ENCODE measurements at places on chromosomes 12 and 14.
A peak's percentile ranks its signal among the peaks of the same experiment; 100 is the strongest.

DNA sequence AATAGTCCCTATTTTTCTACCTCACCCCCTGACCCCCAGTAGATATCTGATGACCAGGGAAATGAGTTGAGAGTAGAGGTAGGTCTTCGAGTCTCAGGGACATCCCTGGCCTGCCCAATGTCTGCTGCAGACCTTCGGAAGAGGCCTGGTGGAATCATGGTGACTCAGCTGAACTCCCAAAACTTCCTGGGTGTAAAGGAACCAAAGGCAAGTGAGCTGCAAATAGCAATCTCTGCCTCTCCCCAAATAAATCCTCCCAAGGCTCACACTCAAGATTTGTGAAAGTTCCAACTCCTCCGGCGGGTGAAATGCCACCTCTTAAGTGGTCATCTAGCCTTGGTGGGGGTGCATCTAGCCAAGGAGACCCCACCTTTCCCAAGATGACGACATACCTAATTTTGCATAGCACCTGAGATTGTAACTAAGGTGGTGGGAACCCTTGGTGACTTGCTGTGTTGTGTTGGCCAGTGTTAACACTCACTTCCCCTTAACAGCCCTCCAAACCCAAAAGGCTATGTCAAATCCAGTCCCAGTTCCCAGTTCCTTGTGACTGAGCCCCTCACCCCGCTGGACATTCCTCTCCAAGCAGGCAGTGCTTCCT is 6.3 kb downstream of the ZFP36L1 start:
- no peak for DNase-seq

GRCh38 chr12:91874086-91874865 is 271.4 kb downstream of the BTG1 start:
- no peak for DNase-seq

DNA sequence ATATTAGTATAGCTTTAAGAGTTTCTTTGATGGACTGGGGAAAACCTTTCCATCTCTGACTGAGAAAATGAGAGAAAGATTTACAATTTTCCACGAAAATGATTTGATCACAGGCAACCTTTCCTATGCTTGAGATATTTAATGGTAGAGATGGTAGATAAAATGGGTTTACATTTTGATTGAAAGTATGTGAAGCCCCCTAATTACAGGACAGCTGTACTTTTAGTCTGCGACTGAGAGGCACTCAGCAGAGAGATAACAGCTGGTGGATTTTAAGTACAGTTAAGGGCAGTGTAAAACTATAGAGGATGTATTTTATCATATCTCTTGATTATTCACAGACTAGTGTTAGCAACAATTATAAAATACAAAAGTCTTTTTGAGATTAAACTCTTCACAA is 40.7 kb downstream of the C12orf50 start:
- no peak for DNase-seq

- no peak for DNase-seq
Observed at GRCh38 chr12:124344022-124344421, 49.1 kb downstream of the RFLNA start.

- DNase-seq: no peak
Observed at GRCh38 chr14:57686304-57686703, 179.6 kb downstream of the SLC35F4 start.

- DNase-seq: no peak
Observed at GRCh38 chr12:30830751-30831150, 76.0 kb upstream of the CAPRIN2 start.

GRCh38 chr12:57329219-57329618 is 78.2 kb upstream of the STAC3 start:
- no peak for DNase-seq

- DNase-seq: no peak
Observed at GRCh38 chr12:64781280-64782190, 22.3 kb upstream of the GNS start.

GRCh38 chr14:52825085-52825484 is 33.7 kb upstream of the GNPNAT1 start:
- no peak for DNase-seq

GRCh38 chr12:8629486-8630033 is 16.9 kb upstream of the AICDA start:
- DNase-seq: peak; percentile 59

- no peak for DNase-seq
Observed at GRCh38 chr14:33120966-33121365, 182.3 kb downstream of the NPAS3 start.

DNA sequence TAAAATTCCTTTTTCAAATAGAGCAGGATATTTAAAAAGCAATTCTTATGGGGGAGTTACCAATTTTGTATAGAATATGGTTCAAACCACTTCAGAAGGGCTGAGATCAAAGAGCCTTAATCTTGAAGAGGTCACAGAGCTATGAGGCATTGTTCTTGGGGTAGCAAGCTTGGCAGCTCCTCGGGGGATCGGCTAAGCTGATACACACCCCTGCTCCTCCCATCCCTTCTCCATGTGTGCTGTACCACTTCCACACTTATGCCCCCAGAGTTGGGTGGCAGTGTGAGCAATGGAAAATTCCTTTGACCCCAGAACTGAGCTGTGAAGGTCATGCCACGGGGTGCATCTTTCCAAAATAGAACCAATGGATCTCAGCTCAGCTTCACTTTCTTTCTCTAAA is 15.0 kb upstream of the TMEM30B start:
- DNase-seq: no peak

DNA sequence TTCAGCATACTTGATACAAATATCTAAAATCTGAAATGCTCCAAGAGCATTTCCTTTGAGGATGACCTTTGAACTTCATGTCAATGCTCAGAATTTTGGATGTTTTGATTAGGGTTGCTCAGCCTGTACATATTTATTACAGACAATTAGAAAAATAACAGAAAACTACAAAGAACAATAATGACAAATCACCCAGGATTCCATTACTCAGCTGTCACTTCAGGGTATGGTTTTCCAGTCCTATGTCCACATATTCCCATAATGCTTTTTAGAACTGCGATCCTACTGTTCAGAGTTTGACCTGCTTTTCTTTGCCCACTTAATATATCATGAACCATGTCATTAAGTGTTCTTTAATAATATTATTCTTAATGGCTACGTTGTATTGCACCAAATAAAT is 11.4 kb downstream of the DLGAP5 start:
- DNase-seq: no peak

DNA sequence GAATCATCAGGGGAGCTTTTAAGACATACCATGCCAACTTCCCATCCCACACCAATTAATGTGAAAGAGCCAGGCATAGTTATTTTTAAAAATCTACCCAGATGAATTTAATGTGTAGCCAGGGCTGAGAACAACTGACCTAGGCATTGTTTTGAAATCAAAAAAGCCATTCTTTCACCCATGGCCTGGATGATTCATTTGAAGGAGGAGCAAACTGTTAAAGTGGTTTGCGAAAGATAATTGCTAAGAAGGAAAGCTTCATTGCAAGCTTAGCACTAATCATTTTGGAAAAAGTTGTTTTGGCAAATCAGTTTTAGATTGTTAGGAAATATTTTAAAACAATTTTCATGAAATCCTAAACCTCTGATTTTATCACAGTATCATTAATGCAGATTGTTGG is 2.1 kb upstream of the GTSF1 start:
- peak; percentile 73 for DNase-seq

DNA sequence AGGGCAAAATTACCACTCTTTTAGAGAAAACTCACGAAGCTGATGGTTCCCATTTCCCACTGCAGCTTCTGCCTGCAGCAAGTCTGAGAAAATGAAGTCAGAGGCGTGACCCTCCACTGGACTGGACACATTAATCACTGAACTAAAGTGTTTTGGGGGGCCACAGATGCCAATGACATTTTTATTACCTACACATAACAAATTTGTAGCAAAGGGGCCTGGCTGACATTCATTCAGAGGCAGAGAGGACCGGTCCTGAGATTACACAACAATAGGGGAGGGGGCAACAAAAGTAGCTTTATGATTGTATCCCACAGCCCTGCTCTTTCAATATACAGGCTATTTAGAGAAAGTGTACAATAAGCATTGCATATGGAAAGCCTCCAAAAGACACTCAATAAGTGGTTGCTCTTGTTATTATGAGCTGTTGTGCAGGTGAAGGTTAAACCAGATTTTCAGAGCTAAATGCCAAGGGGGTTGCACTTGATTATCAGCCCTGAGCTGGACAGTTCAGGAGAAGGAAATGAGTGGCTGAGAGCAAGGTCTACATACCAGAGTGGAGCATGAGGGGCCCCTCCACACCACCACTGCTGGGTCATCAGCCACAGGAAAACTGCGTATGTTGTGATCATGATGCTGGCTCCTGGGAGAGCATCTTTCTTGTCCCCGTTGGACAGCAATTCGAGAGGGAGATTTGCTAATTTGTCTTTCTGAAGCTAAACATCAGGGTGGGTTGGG is 41.5 kb upstream of the CCDC60 start:
- DNase-seq: no peak

DNA sequence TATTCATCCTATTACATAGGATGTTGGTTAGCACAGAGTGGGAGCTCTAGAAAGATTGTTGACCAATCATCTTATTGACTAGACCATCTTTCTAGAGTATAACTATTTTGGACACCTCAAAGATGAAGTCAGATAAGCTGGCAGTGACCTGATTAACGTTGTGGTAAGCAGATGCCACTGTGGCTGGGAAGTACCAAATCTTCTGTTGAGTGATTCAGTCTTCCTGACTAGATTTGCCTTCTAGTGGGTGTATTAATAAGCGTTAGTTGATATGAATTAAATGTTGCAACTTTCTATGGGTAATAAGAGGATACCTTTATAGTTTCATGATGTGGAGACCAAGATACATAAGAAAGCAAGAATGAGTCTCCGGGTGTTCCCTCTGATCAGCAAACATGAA is 51.2 kb upstream of the HELB start:
- no peak for DNase-seq

DNA sequence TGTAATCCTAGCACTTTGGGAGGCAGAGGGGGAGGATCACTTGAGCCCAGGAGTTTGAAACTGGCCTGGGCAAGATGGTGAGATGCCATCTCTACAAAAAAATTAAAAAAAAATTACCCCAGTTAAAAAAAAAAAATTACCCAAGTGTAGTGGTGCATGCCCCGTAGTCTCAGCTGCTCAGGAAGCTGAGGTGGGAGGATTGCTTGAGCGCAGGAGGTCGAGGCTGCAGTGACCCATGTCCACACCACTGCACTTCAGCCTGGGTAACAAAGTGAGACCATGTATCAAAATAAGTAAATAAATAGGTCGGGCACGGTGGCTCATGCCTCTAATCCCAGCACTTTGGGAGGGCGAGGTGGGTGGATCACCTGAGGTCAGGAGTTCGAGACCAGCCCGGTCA is 128.8 kb downstream of the VRK1 start:
- no peak for DNase-seq

- DNase-seq: no peak
Observed at GRCh38 chr12:130489293-130489692, 151.6 kb downstream of the PIWIL1 start.

GRCh38 chr14:56216626-56217379 is 98.6 kb downstream of the PELI2 start:
- no peak for DNase-seq

- peak; percentile 69 for DNase-seq
Observed at GRCh38 chr14:95774265-95775160, 60.6 kb upstream of the TCL1A start.

DNA sequence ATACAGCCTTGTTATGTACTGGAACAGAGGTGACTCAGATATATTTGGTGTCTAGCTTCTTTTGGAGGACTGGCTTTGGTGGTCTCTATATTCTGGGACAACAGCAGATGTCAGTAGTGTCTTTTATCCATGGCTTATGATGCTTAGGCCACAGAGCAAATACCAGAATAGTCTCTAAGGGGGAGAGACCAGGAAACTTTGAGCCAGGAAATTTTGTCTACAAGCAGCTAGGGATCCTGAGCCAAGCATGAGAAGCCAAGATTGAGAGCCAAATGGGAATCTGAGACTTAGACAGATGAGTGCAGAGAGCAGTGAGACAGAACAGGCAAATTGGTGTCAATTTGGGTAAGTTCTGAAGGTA is 28.4 kb upstream of the PTPRR start:
- no peak for DNase-seq

DNA sequence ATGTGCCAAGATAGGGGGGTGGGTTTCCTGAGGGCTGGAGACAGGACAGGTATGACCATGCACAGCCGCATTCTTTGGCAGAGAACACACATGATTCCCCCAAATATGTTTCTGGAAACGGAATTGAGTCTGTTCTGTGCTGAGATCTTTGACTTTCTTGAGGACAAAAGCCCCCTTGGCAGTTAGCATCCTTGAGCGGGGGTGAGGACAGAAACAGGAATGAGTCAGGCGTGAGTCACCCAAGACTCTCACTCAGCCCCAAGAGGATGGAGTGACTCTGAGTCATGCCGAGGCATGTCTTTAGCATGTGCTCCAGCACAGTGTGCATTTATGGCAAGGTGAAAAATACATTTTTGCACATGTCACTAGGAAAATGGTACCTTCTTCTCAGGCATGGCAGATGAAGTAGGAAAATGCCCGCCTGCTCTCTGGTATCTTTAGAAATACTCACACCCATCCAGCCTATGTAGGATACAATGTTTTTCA is 52.1 kb downstream of the DAD1 start:
- peak; percentile 93 for DNase-seq

DNA sequence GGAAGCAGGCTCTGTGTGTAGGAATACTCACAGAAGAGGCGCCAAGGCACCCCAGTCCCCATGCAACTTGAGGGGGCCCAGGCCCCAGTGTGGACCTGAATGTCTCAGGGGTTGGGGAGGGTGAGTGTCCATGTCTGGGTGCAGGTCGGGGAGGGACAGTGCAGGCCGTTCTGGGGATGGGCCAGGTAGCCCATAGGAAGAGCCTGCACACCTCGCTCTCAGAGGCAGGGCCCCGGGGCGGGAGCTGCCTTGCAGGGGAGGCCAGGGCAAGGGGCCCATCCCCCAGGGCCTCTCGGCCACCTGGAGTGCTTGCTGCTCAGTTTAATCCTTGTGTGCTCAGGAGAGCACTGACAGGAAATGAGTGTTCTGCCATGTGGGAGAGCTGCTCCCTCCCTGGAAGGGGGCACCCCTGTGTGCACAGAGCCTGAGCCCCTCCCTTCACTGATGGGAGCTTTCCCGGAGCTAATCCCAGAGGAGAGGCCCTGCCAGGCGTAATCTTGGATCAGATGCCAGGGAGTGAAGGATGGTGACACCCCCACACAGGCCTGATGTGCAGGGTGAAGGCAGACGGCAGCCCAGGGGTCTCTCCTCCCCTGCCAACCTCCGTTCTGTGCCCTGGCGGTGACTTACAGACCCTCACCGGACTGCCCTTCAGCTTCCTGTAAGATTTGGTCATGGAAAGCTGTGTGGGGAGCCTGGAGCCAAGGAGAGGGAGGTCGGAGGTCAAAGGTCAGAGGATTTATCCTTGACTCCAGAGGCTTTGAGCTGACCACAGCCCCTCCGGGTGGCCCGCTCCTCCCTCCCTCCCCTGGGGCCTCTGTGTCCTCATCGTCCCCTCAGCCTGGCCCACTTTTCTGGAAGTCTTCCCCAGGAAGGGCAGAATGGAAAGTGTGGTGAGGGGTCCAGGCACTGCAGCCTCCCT is 24.4 kb upstream of the FBRSL1 start:
- no peak for DNase-seq

DNA sequence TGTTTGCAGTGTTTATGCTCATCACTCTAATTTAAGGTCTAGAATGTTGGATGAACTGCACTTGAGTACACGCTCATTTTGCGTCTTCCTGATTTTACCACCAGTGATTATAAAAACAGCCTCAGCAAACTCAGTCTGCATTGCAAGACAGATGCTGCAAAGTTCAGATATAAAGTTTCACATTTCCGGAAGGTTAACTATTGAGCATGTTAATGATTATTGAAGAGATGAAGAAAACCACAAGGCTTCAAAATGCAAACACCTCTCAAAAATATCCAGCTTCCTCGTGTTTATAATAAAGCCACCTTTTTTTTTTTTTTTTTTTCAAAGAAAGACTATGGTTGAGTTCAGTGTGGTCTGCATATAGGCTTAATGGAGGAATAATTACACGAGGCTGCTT is 92.1 kb upstream of the BMP4 start:
- DNase-seq: no peak

GRCh38 chr12:111638556-111638955 is 39.4 kb upstream of the ATXN2 start:
- no peak for DNase-seq
